Esophagus mucosa (tissue), 1 donor: ENCODE measurements at places on chromosomes 16 and 17.
A peak's percentile ranks its signal among the peaks of the same experiment; 100 is the strongest.

DNA sequence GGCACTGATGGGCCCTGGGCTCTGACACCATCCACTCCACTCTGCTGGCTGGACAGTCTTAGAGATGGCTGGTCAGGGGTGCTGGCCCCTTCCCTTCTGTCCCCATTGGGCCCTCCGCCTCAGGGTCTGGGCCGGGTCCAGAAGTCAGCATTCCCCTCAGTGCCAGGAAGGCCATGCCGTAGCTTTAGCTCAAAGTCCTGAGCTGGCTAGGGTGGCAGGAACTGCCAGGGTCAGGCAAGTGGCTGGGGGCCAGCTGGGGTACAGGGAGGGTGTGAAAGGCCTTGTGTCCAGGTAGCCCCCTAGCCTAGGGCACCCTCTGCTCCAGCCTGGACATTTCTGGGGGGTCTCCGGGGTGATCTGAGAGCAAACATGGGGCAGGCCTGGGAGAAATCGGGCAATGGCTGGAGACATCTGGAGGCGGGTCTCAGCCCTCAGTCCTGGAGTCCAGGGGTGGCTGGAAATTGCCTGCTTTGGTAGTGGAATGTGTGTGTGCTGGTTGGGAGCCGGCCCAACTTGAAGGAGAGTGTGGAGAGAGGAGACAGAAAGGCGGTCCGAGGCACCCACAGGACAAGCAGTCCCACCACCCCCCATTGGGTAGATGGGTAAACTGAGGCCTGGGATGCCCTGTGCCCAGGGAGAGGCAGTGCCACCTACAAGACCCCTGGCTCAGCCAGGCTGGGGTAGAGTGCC, 32.5 kb downstream of the TPSG1 start:
- ATAC-seq = no peak

GRCh38 chr17:37123941-37124820, 175.4 kb downstream of the AATF start:
- ATAC-seq = no peak

DNA sequence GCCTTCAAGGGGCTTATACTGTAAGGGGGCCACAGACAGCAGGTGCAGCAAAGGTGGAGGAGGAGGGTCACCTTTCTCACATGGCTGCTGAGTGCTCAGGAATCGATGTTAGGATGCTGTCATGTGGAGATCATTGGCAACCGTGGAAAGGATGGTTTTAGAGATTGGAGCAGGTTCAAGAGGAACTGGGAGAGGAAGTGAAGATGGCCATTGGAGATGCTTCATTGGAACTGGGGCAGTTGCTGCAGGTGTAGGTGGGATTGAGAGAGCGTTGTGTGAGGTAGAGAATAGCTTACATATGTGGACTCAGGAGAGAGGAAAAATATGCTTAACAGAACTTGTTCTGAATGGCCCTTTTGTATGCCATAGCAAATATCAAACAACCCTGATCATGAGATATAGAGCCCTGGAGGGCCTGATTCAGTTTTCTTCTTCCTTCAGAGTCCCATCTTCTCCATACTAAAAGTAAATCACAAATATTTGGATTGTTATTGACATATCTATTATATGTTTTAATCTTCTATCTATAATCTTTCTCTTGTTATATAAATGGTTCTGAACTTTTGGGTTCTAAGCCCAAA, 40.8 kb downstream of the LDHD start:
- ATAC-seq = no peak

DNA sequence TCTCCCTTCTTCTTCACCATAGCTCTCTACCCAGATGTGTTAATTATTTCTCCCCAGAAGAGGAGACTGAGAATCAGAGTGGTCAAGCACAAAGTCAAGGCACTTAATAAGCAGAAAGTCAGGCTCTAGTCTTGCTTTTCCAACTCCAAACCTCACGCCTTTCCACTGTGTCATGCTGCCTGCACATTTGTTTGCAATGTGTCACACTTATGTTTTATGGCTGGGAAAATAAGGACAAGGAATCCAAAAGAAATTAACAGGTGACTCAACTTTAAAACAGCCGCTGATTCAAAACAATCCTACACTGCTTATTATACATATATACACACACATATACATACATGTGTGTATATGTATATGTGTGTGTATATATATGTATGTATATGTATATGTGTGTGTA, 255.7 kb upstream of the DYNLRB2 start:
- no peak for ATAC-seq

DNA sequence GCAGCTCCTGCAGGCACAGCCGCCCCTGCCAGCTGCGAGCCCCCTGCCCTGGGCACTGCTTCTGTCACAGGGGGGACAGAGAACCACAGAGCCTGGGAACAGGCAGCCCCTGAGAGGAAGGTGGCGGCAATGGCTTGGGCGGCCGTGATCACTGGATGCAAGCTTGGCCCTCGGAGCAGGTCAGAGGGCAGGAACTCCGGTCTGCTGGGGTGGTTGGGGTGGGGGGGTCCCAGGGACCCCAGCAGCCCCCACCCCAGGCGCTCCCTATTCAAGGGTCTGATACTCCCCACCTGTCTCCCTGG, 1.9 kb upstream of the CYBA start:
- ATAC-seq = no peak

DNA sequence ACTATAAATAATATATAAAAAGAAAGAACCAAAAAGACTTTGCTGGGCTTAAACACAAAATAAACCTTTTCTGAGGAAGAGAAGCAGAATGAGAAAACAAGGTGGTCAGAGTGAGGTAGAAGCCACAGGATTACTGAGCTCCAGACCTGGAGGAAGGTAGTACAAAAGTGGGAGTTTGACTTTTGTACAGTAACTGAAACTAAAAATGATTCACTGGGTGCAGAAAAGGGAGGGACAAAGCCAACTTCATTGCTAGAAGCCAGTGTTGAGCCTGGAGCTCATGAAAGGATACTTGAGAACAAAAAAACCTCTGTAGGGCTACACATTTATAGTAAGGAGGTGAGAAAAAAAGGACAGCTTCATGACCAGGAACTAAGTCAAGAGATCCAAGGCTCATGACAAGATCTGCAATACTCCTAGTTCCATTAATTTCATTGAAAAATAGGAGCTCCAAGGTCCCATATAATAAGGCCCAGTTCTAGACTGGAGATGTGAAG, 45.5 kb downstream of the PKD1L3 start:
- no peak for ATAC-seq

DNA sequence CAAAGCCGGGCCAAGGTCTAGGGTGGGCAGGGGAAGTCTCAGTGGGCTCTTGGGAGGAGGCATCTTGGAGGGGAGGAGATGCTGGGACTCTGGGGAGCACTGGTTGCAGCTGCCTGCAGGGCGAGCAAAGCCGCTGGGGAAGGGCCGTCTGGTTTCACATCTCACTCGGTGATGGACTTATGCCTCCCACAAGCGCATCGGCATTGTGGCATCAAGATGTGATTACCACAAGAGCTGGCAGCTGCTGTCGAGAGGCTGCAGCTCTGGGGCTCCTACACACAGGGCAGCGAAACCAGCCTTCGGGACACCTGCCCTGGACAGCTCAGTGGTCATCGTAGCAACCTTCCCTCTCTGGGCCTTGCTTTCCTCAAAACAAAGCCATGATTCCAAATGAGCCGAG, 3.1 kb upstream of the KCNJ12 start:
- no peak for ATAC-seq

- no peak for ATAC-seq
Measured at GRCh38 chr17:33285413-33285812, 7.7 kb downstream of the ASIC2 start.

DNA sequence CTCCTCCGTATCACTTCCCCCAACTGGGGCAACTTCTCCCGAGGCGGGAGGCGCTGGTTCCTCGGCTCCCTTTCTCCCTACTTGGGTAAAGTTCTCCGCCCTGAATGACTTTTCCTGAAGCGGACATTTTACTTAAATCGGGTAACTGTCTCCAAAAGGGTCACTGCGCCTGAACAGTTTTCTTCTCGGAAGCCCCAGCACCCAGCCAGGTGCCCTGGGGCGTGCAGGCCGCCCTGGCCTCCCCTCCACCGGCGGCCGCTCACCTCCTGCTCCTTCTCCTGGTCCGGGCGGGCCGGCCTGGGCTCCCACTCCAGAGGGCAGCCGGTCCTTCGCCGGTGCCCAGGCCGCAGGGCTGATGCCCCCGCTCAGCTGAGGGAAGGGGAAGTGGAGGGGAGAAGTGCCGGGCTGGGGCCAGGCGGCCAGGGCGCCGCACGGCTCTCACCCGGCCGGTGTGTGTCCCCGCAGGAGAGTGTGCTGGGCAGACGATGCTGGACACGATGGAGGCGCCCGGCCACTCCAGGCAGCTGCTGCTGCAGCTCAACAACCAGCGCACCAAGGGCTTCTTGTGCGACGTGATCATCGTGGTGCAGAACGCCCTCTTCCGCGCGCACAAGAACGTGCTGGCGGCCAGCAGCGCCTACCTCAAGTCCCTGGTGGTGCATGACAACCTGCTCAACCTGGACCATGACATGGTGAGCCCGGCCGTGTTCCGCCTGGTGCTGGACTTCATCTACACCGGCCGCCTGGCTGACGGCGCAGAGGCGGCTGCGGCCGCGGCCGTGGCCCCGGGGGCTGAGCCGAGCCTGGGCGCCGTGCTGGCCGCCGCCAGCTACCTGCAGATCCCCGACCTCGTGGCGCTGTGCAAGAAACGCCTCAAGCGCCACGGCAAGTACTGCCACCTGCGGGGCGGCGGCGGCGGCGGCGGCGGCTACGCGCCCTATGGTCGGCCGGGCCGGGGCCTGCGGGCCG, 1.6 kb downstream of the HIC1 start:
- no peak for ATAC-seq

GRCh38 chr17:10779609-10780008, 24.3 kb downstream of the TMEM238L start:
- peak; percentile 22 for ATAC-seq

GRCh38 chr16:17145029-17145428, 325.7 kb downstream of the XYLT1 start:
- ATAC-seq = no peak
